ENCODE measurements at places on chromosomes 12 and 14. TPM values are rescaled to one million over a fixed set of nuclear protein-coding genes. Genes with fewer than 3 reads are reported as not detected.

DNA sequence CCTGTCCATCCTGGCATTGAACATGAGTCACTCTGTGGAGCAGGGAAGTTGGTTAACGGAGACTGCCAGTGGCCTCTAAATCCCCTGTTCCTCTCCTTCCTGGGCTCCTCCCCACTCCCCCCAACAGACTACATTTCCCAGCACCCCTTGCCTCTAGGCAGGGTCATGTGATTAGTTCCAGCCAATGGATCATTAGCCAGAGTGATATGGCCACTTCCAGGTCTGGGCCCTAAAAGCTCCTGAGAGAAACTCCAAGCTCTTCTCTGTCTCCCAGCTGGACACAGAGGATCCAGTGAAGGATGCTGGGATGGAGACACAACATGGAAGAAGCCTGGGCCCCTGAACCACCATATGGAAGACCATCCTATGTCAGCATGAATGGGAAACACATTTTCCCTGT, 54.4 kb upstream of the RFLNA start:
- no peak overlapping the region for H3K27ac ChIP-seq
- H3K36me3 ChIP-seq = peaks cover 4% of the 10 kb centered on the region
- H3K27me3 ChIP-seq = peaks cover 13% of the 10 kb centered on the region
- no peak for DNase-seq
- H3K4me3 ChIP-seq = no peak overlapping the region

DNA sequence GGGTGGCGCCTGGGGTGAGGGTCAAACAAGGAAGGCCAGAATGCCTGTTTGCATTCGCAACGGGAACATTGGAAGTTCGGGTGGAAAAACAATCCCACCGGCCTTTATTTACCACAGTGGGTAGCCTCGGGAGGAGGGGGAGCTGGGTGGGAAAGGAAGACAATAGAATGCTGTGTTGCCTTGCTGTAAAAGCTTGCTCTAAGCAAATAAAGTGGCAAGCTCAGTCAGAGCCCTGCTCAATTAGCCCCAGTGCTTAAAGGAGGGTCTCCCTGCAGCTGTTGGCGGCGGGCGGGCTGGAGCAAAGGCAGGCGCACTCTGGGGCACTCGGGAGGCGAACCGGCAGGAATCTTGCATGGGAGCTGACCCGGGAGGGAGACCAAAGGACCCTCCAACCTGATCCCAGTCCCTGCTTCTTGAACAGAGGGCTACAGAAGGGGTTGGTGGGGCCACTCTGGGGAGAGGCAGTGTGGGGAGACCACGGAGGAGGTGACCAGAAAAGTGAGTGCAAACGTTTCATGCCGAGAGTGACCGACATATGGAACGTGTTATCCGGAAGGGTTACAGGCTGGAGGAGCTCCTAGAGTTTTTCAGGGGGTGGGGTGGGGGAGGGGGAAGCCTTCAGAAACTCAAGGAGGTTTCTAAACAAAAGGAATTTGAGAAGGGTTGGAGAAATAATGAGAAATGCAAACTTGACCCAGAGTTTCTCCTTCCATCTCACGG, 48.5 kb downstream of the NTF3 start:
- no peak overlapping the region for H3K27ac ChIP-seq
- no peaks in the 10 kb centered on the region for H3K4me1 ChIP-seq
- no peak for DNase-seq
- H3K27me3 ChIP-seq = peaks cover 6% of the 10 kb centered on the region
- no peaks in the 10 kb centered on the region for H3K36me3 ChIP-seq

The SAMD4A gene
- 57.0 TPM for total RNA-seq

GRCh38 chr12:1926251-1926657, 7.8 kb upstream of the CACNA2D4 start:
- H3K36me3 ChIP-seq = peaks cover 1% of the 10 kb centered on the region
- peak overlapping the region; percentile 54 for H3K27ac ChIP-seq
- no peak for DNase-seq
- peaks cover 31% of the 10 kb centered on the region for H3K4me1 ChIP-seq

- H3K27me3 ChIP-seq = no peaks in the 10 kb centered on the region
- H3K4me3 ChIP-seq = no peak overlapping the region
Observed at GRCh38 chr14:95185767-95186392, 28.6 kb upstream of the DICER1 start.

DNA sequence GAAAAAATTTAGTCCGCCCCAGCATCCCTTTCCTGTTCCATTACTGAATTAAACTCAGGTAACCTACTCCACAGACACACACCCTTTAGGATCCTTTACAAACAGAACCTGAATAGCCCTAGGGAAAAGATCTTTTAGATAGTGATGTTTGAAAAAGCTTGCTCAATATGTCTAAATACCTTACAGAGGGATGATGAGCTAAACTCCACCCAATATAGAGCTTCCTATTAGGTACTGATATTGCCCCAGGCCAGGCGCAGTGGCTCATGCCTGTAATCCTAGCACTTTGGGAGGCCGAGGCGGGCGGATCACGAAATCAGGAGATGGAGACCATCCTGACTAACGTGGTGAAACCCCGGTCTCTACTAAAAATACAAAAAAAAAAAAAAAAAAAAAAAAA, 50.1 kb downstream of the FERMT2 start:
- H3K27ac ChIP-seq = peak overlapping the region; percentile 55
- peaks cover 69% of the 10 kb centered on the region for H3K4me1 ChIP-seq
- DNase-seq = no peak
- H3K4me3 ChIP-seq = no peak overlapping the region
- peaks cover 25% of the 10 kb centered on the region for H3K36me3 ChIP-seq

GRCh38 chr14:66601932-66602578, 94.1 kb downstream of the GPHN start:
- no peaks in the 10 kb centered on the region for H3K27me3 ChIP-seq
- H3K27ac ChIP-seq = no peak overlapping the region
- H3K4me1 ChIP-seq = no peaks in the 10 kb centered on the region
- H3K4me3 ChIP-seq = no peak overlapping the region
- no peak for DNase-seq

DNA sequence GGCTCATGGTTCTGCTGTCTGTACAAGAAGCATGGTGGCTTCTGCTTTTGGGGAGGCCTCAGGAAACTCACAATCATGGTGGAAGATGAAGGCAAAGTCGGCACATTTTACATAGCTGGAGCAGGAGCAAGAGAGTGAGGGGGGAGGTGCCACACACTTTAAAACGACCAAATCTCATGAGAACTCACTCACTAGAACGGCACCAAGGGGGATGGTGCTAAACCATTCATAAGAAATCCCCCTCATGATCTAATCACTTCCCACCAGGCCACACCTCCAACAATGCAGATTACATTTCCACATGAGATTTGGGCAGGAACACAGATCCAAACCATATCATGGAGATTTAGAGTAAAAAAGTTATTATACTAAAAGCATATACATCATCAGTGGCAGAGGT, 13.6 kb upstream of the LEMD3 start:
- peaks cover 4% of the 10 kb centered on the region for H3K4me1 ChIP-seq
- no peak overlapping the region for H3K27ac ChIP-seq

- H3K4me1 ChIP-seq = no peaks in the 10 kb centered on the region
- H3K27me3 ChIP-seq = no peaks in the 10 kb centered on the region
- H3K4me3 ChIP-seq = no peak overlapping the region
- peaks cover 12% of the 10 kb centered on the region for H3K36me3 ChIP-seq
Observed at GRCh38 chr12:81181691-81182090, 103.8 kb downstream of the ACSS3 start.

GRCh38 chr12:59627582-59627981, 31.8 kb downstream of the SLC16A7 start:
- H3K4me1 ChIP-seq = no peaks in the 10 kb centered on the region
- H3K27me3 ChIP-seq = no peaks in the 10 kb centered on the region
- H3K36me3 ChIP-seq = no peaks in the 10 kb centered on the region
- no peak overlapping the region for H3K4me3 ChIP-seq
- DNase-seq = no peak
- H3K27ac ChIP-seq = no peak overlapping the region

GRCh38 chr12:49651855-49652254, 28.5 kb downstream of the PRPF40B start:
- no peak overlapping the region for H3K4me3 ChIP-seq
- H3K27me3 ChIP-seq = no peaks in the 10 kb centered on the region
- H3K36me3 ChIP-seq = peaks cover 50% of the 10 kb centered on the region
- no peak for DNase-seq
- H3K4me1 ChIP-seq = peaks cover 22% of the 10 kb centered on the region

The PRH2 gene
- total RNA-seq = not detected

- no peak overlapping the region for H3K4me3 ChIP-seq
- peaks cover 10% of the 10 kb centered on the region for H3K4me1 ChIP-seq
- no peaks in the 10 kb centered on the region for H3K36me3 ChIP-seq
- peaks cover 1% of the 10 kb centered on the region for H3K27me3 ChIP-seq
Observed at GRCh38 chr12:82690006-82690405, 3.3 kb downstream of the TMTC2 start.

GRCh38 chr12:119885549-119885948, 8.4 kb upstream of the CIT start:
- peaks cover 4% of the 10 kb centered on the region for H3K4me1 ChIP-seq
- H3K4me3 ChIP-seq = no peak overlapping the region
- peaks cover 5% of the 10 kb centered on the region for H3K27me3 ChIP-seq
- no peak for DNase-seq

GRCh38 chr14:101364503-101365328, 196.6 kb upstream of the DIO3 start:
- H3K4me1 ChIP-seq = no peaks in the 10 kb centered on the region
- no peak overlapping the region for H3K27ac ChIP-seq
- no peak overlapping the region for H3K4me3 ChIP-seq

- H3K36me3 ChIP-seq = peaks cover 2% of the 10 kb centered on the region
- no peaks in the 10 kb centered on the region for H3K27me3 ChIP-seq
- H3K27ac ChIP-seq = no peak overlapping the region
- peaks cover 18% of the 10 kb centered on the region for H3K4me1 ChIP-seq
Observed at GRCh38 chr12:113359939-113360748, 1.8 kb downstream of the PLBD2 start.

The RCOR1 gene
- total RNA-seq = 23.7 TPM

DNA sequence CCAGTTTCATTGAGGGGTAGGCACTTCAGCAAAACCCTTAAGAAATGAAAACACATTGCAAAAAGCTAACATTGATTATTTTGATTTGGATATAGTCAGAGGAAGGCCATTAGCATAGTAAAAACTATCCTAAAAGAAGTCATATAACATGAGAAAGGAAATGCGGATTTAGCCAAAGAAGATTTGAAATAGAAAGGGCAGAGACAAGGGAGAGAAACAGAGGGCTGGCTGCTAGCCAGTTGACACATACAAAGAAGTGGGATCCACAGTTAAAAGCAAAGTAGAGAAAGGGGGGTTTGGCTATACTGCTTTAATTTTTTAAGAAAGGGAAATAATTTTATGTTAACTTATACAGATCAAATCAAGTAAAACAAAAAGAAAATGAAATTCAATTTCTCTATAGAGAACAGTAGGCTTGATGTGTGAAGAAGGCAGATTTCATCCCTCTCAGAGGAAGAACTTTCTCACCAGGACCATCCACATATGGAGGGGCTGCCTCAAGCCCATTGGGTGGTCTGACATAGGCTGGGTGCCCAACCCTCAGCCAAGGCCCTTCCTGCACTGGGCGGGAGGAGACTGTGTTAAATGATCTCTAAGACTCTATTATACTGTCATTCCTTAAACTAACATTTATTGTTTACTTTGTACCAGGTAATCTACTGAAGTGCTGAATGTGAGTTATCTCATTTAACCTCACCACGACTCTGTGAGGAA, 420.3 kb downstream of the CCDC91 start:
- no peak for DNase-seq
- H3K36me3 ChIP-seq = peaks cover 8% of the 10 kb centered on the region
- no peak overlapping the region for H3K27ac ChIP-seq
- H3K27me3 ChIP-seq = peaks cover 5% of the 10 kb centered on the region
- peaks cover 5% of the 10 kb centered on the region for H3K4me1 ChIP-seq

DNA sequence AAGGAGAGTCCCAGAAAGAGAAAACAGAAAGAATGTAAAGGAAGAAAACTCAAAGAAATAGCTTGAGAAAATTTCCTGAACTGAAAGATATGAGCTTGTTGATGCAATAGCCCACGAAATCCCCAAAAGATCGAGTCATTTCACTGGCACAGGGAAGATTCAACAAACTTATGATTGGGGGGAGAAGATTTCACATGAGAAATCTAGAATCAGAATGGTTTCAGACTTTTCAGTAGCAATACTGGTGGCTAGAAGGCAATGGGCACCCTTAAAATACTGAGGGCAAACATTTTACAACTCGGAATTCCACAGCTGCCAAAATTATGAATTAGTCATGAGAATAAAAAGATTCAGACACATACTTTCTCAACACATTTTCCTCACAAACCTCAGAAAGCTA, 8.9 kb upstream of the KRT7 start:
- no peak overlapping the region for H3K4me3 ChIP-seq
- H3K4me1 ChIP-seq = peaks cover 38% of the 10 kb centered on the region
- no peak for DNase-seq
- no peaks in the 10 kb centered on the region for H3K27me3 ChIP-seq
- H3K36me3 ChIP-seq = peaks cover 9% of the 10 kb centered on the region
- H3K27ac ChIP-seq = no peak overlapping the region

DNA sequence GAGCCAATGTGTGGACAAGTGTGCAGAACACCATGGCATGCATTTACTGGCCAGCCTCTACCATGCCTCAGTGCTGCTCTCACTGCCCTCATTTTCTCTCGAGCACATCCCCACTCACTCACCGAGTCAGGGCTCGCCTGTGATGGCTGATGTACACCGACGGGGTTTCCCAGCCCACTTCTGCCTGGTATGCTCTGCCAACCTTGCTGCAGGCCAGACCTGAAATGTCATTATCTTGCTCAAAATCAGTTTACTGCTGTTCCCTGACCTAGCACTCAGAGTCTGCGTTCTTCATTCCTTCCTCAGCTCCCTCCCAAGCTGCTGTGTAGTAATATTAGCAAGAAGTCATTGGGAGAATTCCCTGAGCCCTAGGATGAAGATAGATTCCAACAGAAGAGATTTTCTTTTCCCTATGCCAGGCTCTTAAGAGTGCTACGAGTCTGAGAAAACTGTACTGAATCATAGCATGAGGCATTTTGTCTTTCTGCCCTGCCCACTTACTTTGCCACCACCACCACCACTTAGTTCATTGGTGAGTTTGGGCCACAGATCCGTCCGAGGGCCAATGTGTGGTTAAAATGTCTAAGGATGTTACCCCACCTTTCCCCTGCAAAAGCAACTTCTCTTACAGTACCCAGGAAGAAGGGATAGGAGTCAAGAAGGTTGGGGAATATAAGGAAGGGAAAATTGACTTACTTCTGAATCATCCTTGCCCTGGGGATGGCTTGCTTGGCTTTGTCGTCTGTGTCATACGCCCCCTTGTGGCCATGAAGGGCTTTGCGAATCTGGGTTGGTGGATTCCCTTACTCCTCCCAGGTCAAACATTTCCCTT, 51.0 kb downstream of the BMAL2 start:
- no peaks in the 10 kb centered on the region for H3K27me3 ChIP-seq

DNA sequence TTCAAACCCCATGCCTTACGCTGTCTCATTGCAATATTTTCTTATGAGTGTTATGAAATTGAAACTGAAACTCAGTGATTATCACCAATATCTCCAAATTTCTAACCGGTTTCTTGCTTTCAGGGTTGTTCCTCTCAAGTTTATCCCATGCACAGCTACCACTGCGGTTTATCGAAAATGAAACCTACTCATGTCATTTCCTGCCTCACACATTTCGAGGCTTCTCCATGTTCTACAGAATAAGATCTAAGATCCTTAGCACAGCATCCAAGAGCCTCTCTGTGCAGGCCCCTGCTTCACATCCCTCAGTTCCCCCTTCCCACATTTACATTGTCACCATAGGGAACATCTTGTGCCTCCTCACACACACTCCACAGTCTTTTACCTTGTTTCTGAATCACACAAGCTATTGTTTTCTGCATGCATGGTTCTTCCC, 45.5 kb upstream of the FAR2 start:
- peaks cover 2% of the 10 kb centered on the region for H3K36me3 ChIP-seq
- H3K4me1 ChIP-seq = no peaks in the 10 kb centered on the region
- DNase-seq = no peak

The INSM2 gene
- not detected for total RNA-seq
